ENCODE measurements at places on chromosomes 2 and 18.
A peak's percentile ranks its signal among the peaks of the same experiment; 100 is the strongest.

DNA sequence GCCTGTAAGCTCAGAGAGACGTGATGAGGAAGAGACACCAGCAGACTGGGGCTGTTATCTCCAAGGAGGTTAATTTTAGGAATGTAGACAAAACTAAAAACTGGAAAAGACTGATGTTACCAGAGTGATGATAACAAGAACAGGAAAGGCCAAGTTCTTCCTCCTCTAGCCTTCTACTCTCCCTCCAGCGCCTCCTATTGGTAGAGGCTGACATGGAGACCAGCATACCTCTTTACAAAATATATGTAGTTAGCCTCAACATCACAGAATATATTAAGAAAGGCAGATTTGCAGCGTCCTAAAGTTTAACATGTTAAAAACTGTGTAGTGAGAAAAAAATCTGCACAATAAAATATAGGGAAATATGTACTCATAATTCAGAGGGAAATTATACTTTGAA is 66.0 kb downstream of the TCF4 start:
- DNase-seq = no peak

GRCh38 chr2:158179660-158180059 is 78.0 kb downstream of the UPP2 start:
- DNase-seq = no peak

DNA sequence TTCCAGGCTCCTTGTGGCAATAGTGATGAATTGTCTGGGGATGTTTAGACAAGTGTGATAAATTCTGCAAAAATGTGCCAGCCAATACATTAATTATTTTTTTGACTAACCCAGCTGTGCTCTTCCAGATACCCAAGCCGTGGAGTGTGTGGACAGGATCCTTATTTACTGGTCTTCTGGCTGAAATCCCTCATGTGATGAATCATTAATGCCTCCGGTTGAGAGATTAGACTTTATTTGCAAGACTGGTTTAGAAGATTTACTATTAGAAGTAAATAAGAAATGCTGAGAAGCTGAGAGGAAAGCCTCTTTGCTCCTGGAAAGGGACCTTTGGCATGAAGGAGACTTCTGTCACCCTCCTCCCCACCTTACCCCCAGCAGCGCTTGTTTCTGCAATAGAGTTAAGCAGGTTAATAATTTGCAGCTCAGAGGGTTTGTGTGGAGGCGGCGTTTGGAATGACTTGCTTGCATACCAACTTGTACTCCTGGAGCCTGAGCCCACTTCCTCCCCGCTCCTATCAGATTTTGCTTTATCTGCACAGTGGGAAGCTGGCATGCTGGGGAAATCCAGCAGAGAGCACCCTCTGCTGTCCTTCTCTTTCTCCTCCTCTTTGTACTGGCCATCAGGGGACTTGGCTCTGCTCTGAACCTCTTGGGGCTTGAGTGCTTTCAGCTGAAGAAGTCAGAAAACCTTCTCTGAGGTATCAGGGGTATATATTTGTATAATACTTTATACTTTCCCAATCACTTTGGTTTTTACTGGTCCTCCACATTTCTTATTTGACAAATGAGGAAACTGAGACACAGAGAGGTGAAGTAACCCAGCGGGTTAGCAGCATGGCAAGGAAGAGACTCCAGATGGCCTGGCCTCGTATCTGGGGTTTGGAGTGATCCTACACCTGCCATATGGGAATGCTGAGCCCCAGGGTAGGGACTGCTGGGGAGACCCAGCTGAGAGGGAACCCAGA is 16.3 kb downstream of the SLC3A1 start:
- DNase-seq = no peak

- DNase-seq = no peak
Observed at GRCh38 chr2:45754131-45755010, 102.9 kb downstream of the PRKCE start.

- no peak for DNase-seq
Observed at GRCh38 chr2:134103196-134103595, 150.7 kb upstream of the MGAT5 start.

DNA sequence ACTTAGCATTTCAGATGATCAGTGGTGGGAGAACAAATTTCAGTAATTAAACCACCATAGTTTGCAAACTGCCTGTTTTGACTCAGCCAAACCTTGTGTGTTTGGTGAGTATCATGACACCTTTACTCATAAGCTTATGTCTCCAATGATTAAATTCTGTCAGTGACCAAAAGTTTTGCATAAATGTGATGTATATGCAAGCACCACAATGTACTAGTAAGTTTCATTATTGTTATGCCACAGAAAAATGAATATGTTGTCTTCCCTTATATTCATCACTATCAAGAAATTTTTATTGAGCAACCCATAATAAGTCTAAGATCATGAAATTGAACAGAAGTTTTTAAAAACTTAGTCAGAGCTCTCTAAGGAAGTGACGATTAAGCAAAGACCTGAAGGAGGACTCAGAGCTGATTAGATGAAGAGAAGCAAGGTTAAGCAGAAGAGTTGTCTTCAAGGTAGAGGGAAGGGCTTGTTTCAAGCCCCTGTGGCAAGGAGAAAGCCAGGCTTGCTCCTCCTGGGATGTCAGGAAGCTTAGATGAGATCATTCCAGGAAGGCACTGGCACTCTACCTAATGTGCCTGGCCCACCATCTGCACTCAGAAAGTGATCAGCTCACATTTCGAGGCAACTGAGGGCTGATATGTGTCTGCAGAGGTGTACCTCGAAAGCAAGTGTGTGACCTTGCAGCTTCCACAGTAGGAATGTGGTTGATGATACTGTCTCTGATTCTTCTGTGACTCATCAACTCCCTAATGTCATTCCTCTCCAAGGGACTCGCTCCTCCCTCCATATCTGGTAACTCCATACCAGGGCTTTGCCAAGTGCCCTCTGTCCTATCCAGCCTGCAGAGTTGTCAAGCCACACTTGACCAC is 54.7 kb downstream of the KCTD18 start:
- DNase-seq = no peak

DNA sequence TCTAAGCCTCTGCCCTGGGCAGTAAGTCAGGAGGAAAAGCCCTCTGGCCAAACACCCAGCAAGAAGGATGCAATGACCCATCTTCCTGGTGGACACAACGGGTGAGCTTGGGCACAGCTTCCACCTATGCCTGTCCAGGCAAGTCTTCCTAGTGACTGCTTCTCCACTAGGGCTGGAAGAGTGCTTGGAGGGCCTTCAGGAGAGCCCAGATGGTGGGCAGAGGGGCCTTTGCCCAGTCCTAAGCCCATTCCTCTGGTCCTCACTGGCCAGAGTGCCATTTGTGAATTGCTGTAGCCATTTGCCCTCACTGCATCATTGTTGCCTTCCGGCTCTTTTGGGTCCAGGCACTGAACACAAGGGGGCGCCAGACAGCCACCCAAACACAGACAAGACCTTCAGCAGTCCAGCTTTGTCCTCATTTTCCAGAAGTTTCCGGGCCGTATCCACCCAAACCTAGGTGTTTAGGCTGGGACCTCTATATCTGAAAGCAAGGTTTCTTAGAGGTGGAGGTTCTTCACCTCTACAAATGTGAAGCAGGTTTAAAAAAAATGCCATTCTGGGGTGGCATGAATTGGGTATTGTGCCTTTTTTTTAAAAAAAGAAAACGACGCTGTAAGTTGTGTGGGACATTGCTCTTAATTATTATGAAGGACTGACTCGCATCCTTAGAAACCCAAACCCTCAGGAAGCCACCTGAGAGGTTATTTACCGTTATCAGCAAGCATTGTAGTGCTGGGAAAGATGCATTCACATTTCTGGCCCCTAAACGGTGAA is 29.5 kb downstream of the PAX8 start:
- peak; percentile 51 for DNase-seq

DNA sequence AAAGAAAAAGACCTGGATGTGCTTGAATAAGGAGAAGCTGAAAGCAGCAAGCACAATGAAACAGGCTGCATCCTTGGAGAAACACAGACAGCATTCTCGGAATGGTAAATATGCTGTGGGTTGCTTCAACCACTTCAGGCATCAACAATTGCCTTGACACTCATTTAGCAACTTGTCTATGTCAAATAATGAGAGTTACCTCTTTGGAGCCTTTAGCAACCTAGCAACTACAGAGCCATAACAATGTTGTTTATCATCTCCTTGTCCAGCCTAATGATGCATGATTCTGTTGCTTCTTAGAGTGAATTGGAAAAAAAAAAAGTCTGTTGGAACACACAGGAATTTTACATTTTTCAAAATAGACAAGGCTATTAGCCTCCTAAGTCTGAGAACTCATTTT is 410.6 kb downstream of the PIK3C3 start:
- DNase-seq = no peak

DNA sequence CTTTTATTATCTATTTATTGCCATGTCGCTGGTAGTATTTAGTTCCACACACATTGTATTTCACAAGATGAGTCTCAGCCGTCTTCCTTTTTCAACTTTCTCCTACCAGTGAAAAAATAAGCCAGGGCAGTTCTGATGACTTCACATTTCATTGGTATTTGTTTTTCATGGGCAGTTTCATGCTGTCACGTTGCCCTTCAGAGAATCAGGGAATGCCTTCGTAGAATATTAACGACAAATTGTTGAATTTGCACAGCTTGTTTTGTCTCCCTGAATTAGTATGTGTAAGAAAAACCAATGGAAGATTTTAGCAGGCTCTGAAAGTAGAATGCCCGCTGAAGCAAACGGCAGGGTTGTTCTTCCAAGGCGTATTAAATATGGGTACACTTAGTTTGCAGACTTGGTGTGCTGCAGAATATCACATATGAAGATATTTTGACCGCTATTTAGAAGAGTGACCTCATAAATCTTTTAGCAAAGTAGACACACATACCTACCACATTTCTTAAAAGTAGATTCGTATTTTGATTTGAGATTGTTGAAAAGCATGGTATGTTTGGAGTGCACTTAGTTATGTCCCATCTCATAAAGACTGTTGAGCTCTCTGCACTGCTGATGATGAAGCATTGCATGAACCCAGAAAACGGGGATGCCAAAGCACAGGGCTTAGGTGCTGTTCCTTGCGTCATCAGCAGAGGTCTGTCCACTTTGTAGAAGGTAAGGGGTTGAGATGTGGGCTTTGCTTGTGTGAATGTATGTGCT is 2.9 kb downstream of the NEDD4L start:
- no peak for DNase-seq

DNA sequence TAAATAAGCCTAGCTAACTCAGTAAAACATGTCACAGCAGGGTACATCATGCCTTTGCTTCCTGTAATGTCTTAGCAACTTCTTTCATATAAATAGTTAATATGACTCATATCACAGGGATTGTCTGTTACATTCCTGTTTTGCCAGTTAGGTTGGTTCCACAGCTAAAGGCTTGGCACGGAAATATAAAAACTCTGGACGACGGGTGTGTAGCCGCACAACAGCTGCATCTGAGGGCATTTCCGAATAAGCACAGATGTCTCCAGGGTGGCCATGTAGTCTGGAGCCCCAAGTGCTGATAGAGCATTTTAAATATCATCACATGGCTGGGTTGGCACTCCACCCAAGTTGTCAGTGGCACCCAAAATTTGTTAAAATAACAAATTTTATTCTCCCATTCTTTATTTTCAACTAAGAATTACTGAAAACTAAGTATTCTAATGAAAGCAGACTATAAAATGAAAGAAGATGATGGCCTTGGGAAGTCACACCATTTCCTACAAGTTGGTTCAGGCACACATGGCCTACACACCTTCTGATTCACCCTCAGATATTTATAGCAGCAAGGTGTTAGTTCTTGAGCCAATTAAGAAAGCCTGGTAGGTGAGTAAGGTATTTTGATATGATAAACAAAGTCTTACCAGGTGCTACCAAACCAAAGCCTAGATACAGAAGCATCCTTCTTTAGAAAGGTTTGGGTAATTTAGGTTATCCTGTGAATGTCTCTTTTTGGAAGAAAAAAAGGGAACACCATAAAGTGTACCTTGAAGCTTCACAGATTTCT is 61.8 kb upstream of the STK17B start:
- DNase-seq = no peak

- DNase-seq = no peak
Observed at GRCh38 chr2:181684454-181685149, 4.3 kb upstream of the NEUROD1 start.

DNA sequence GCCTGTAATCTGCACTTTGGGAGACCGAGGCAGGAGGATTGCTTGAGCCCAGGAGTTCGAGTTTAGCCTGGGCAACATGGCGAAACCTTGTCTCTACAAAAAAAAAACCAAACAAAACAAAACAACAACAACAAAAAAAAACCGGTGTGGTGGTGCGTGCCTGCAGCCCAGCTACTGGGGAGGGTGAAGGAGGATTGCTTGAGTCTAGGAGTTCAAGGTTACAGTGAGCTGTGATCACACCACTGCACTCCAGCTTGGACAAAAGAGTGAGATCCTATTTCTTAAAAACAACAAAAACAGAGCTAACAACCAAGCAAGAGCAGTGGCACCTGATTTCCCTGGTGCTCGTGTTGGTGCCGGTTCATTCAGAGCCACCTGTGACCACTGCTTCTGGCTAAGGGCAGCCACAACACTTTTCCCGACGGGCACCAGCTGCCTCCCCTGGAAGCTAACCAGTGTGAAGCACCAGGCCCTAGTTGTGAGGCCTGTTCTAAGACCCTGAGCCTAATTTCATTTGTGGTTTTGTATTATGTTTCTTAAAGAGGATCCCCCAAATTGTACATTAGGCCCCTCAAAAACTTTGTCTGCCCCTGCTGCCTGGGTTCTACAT is 1.3 kb downstream of the AOX1 start:
- DNase-seq = no peak

GRCh38 chr2:38260972-38261371 is 116.1 kb downstream of the ATL2 start:
- no peak for DNase-seq

GRCh38 chr2:190159453-190159852 is 96.9 kb upstream of the MSTN start:
- no peak for DNase-seq

- DNase-seq = no peak
Observed at GRCh38 chr2:195561116-195561921, 95.7 kb upstream of the SLC39A10 start.

GRCh38 chr2:145593991-145594614 is 1074.2 kb upstream of the ZEB2 start:
- no peak for DNase-seq

DNA sequence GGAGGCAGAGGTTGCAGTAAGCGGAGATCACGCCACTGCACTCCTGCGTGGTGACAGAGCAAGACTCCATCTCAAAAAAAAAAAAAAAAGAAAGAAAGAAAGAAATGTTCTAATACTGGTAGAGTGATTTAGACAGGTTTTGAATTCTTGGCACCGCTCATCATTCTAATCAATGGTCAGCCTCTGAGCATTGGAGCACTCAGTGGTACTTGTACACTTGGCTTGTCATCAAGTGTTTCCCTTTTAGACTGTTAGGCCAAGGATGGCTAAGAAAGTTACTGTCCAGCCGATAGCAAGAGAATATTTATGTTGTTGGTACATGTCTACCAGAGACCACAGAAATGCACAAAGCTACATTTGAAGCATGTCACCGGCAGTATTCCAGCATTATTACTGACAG is 444.1 kb upstream of the RAB12 start:
- no peak for DNase-seq

- DNase-seq = no peak
Observed at GRCh38 chr18:36624451-36625167, 204.2 kb downstream of the TPGS2 start.

GRCh38 chr2:26652361-26653041 is 11.3 kb upstream of the CIB4 start:
- no peak for DNase-seq

- DNase-seq = no peak
Observed at GRCh38 chr2:207704671-207705070, 6.8 kb upstream of the CCNYL1 start.
